ENCODE measurements at places on chromosomes 6 and 20.
A peak's percentile ranks its signal among the peaks of the same experiment; 100 is the strongest.

- DNase-seq, result no peak
Observed at GRCh38 chr6:90656325-90656724, 69.5 kb upstream of the MAP3K7 start.

DNA sequence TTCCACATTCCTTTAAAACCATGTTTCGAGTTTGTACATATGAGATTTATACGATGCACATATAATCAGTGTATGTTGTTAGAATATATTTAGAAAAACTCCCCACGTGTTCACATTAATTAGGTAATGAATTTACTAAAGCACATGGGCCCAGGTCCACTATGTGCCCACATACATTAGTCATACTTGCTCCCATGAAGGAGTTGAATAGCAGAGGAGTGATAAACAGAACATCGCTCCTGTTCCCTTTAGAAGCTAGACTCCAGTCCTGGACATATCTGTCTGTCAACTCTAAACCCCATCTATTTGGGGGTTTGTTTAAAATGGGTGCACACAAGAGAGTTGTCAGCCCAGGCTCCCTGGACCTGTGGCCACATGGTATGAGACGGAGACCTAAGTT lies 108.1 kb upstream of the TIAM2 start:
- no peak for DNase-seq

DNA sequence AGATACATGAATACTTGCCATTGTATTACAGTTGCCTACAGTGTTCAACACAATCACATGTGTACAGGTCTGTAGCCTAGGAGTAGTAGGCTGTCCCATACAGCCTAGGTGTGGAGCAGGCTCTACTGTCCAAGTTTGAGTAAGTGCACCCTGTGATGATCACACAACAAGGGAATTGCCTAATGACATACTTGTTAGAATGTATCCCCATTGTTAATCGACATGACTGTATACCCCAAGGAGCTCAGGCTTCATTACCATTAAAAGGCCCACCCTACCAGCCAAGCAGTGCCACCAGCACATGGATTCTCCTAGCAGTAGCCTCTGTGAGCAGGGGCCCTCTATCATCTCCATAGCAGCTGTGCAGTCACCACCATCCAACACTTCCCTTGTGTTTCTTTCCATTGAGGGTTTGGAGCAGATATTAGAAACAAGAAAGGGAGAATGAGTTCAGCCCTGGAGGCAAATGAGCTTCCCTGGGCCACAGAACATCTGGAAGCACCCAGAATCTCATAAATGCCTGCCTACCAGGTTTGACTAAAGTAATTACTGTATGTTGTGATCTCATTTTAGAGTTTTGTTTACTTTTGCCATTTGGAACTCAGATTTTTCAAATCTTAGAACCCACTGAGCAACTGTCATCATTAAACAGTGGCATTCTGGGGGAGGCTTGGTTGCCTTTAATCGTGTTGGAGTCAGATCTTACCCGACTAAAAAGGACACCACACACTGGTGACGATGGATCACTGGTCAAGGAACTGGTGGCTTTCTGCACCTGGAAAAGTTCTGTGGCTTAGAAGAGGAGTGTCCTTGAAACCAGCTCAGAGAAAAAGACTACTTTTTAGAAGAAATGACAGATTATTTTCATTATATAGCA lies 104.9 kb downstream of the TULP4 start:
- DNase-seq, result no peak

- DNase-seq, result no peak
Observed at GRCh38 chr20:9839626-9840025, 750 bp upstream of the PAK5 start.

DNA sequence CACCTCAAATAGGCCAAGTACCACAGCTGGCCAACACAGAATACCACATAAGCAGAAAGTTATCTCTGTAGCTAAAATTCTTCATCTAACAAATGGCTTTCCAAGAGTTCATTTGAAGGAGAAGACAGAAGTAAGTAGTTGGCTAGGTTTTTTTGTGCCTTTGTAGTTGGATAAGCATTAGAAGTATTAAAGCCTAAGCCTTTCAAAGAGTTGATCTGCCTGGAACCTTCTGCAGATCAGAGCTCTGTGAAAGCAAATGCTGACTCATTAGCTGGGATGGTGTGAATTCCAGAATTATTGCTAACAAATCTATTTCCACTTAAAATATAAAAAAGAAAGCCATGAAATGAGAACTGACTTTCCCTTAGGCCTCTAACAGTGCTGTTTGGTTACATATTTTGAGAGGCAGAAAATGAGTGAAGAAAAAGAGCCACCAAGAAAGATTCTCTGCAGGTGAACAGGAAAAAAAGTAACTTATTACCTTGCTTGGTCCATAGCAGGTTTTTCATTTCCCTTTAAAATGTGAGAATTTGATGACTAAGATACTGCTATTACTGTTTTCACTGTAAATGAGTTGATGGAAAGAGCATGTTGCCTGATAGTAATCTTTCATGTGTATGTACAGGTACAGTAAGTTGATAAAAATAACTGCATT lies 763.2 kb upstream of the FLRT3 start:
- no peak for DNase-seq

GRCh38 chr6:164303102-164303964 lies 888.8 kb downstream of the QKI start:
- no peak for DNase-seq

- no peak for DNase-seq
Observed at GRCh38 chr20:62400021-62400420, 7.1 kb downstream of the CABLES2 start.

- no peak for DNase-seq
Observed at GRCh38 chr6:105336986-105337385, 65.9 kb downstream of the PREP start.

GRCh38 chr6:133017581-133017980 lies 203.2 kb downstream of the RPS12 start:
- DNase-seq, result no peak

- DNase-seq, result no peak
Observed at GRCh38 chr6:142433419-142433818, 131.6 kb downstream of the ADGRG6 start.

GRCh38 chr6:24520929-24521546 lies 26.3 kb downstream of the ALDH5A1 start:
- DNase-seq, result no peak

GRCh38 chr6:3277851-3278416 lies 19.2 kb downstream of the PSMG4 start:
- DNase-seq, result no peak

DNA sequence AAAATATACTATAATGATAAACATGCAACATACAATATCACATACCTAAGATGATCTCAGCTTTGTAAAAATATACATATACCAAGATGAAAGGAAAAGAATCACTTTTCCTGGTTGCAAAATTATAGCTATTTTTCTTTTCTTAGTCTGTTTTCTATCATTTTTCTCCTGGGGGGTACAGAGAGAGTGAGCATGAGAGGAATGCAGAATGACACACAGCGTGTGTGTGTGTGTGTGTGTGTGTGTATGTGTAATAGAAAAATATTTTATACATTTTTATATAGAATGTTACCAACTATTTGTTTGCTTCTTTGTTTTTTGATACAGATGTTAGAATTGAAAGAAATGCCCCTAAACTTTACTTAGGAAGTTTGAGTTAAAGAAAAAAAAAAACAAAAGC lies 64.3 kb downstream of the FAM83B start:
- no peak for DNase-seq

- DNase-seq, result no peak
Observed at GRCh38 chr6:90103056-90103800, 193.4 kb downstream of the BACH2 start.

GRCh38 chr20:34010405-34010931 lies 16.8 kb downstream of the RALY start:
- DNase-seq, result no peak

GRCh38 chr20:51461306-51461705 lies 81.2 kb downstream of the NFATC2 start:
- no peak for DNase-seq

GRCh38 chr6:36248980-36249379 lies 20.9 kb upstream of the PNPLA1 start:
- no peak for DNase-seq

DNA sequence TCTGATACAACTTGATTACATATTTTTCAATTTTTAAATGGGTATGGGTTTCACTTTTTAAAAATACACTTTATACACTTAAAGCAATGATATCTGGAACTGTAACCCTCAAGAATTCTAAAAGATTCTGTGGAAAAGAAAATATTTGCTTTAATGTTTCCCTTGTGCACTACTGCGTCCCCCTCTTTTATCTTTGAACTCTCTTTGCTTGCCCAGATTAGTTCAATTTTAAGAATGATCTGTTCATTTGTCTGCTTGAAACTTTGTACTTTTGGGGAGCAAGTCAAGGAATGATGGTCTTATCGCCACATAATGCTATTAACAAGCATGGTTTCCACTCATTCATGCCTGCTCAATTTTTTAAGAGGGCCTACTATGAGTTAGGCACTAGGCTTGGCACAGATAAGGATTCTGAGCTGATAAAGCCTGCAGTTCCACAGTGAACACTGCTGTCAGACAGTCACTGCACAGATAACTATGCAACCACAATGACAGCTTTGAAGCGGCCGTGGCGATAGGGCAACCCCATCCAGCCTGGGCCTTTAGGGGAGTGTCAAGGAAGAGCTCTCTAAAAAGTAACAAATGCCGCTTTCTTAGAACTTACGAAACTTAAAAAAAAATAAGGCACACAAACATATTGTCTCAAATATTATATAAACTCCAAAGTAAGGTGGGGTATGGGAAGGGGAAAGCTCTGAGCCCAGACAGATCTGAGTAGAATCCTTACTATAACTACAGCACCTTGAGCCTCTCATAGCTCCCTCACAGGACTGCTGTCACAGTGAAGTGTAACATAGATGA lies 29.7 kb downstream of the FYN start:
- DNase-seq, result peak; percentile 43

Data from stimulated activated CD8-positive, alpha-beta memory T cell treated with anti-CD3 and anti-CD28 coated beads, Interleukin-2, amount 100 ng/mL, for 1 hour (primary cell).